ENCODE measurements at places on chromosomes 11 and 22.

GRCh38 chr22:24437741-24438328 lies 10.4 kb downstream of the ADORA2A start:
- DNase-seq: no peak

- DNase-seq: peak; percentile 74
These were observed 59.2 kb downstream of the SLC35F2 start for GRCh38 chr11:107799218-107799859.

DNA sequence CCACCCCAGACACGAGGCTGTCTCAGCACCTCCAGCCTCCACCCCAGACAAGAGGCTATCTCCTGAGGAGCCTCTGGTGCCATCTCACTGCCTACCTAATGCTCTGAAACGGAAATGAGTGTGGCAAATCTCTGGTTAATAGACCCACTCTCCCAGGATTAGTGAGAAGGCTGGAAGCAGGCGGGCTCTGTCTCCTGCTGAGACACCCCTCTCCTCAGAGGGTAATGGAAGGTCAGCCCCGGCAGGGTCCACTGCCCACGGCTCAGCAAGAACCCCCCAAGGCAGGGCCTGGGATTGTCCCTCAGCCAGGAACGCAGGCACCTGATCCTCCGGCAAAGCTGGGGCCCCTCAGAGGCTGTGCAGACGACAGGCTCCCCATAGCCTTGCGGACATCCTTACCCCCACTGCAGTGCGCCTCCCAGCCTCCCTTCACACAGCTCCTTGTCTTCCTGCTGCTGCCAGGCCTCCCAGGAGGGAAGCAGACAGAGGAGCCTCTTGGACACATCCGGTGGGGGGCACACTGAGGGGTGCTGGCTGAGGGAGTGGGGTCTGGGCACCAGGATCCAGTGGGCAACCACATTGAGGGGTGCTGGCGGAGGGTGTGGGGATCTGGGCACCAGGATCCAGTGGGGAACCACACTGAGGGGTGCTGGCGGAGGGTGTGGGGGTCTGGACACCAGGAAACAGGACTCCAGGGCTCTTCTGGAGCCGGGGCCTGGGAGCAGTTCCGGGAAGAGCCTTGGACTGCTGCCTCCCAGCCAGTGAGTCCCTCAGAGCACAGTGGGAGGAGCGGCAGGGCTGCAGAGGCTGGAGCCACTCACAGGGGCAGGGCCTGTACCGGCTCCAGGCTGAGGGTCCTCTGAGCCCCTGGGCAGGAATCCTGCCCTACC lies 13.1 kb downstream of the CHID1 start:
- DNase-seq: no peak

GRCh38 chr11:62573006-62573591 lies 592 bp downstream of the EEF1G start:
- DNase-seq: peak; percentile 44

DNA sequence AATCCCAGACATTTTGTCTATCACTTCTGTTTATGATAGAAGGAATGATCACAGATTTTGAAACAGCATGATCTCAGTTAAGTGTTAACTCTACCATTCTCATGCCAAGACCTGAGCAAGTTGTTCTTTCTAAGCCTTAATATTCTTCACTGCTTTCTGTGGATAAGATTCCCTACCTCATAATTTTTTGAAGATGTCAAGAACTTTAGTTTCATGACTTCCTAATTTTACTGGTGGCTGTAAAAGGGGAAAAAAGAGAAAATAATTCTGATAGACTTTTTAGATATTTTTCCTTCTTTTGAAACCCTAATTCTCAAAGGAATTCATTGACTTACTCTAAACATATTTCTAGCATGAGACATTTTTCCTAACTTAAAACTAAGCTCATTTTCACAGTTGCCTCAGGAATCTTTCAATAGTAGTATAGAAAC lies 520.0 kb upstream of the LUZP2 start:
- DNase-seq: no peak

DNA sequence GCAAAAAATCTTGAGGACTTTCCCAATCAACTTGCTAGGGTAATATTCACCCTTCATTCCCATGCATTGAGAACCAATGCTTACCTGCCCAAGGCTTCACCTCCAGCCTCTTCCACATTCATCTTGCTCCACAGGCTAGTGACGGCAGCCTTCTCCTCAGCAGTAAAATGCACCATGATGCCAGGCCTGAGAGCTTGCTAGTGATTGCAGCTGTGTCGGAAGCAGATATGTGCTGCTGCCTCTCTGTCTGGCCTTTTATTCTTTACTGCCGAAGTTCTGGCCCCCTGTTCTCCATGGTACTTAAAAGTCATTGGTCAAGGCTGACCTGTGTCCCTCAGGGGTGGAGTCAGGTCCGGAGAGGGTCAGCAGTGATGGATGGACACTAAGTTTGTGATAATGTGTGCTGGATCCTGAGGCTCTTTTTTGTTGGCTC lies at the start of gene HBE1:
TSS of gene HBE1 (minus strand) at position 231 of the 433 bp plus-strand sequence. CDS start at position 176, 55 bp downstream.
- no peak for DNase-seq

GRCh38 chr11:102614485-102614884 lies 10.6 kb downstream of the MMP20 start:
- no peak for DNase-seq

- DNase-seq: no peak
These were observed 955.6 kb downstream of the OPCML start for GRCh38 chr11:132576706-132577105.

DNA sequence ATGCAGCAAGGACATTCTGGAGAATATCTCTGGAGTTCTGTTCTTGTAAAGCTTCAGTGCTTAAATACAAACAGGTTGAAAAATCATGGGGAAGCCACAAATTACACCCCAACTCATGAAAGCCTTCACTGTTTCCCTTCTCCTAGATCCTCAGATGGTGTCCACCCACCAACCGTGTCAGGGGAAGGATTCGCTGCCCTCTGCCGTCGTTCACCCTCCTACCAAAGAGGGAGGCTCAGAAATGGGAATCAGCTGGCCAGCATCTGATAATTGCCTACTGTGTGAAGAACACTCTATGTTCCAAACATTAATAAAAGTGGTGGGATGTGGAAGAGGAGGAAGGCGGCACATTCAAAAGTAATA lies 7.4 kb upstream of the HEPACAM start:
- DNase-seq: no peak

GRCh38 chr11:69136471-69136870 lies 19.3 kb upstream of the SMIM38 start:
- DNase-seq: no peak

DNA sequence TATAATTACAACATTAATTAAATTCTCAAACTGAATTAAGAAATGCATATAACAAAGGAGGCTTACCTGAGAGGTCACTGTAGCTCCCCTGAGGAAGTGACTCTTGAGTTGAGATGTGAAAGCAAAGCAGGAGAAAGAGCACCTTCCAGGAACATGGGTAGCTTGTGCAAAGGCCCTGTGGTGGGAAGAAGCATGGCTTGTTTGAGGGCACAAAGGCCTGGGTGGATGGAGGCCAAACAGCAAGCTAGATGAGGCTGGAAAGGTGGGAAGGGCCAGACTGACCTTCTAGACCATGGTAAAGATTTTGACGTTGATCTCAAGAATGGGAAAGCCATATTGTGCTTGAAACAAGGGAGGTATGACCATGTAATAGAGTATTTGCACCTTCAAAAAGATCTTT lies 155.1 kb downstream of the PKNOX2 start:
- DNase-seq: no peak

DNA sequence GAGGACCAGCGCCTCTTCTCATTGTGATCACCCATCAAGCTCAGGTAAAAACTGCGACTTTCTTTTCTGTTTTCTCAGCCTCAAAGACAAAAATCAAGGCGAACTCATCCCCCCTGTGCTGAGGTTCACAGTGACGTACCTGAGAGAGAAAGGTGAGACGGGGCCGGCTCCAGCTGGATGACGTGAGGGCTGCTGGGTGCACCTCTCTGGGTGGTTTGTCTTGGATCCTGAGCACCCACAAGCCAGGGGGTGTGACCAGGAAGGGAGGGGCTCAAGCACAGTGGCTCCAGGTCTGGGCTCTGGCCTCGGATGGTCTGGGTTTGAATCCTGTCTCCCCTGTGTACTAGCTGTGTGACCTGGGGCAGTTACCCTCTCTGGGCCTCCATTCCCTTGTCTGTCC lies 92.8 kb downstream of the ARHGAP8 start:
- no peak for DNase-seq

- DNase-seq: no peak
These were observed 55.7 kb downstream of the TSPAN18 start for GRCh38 chr11:44782478-44782877.

DNA sequence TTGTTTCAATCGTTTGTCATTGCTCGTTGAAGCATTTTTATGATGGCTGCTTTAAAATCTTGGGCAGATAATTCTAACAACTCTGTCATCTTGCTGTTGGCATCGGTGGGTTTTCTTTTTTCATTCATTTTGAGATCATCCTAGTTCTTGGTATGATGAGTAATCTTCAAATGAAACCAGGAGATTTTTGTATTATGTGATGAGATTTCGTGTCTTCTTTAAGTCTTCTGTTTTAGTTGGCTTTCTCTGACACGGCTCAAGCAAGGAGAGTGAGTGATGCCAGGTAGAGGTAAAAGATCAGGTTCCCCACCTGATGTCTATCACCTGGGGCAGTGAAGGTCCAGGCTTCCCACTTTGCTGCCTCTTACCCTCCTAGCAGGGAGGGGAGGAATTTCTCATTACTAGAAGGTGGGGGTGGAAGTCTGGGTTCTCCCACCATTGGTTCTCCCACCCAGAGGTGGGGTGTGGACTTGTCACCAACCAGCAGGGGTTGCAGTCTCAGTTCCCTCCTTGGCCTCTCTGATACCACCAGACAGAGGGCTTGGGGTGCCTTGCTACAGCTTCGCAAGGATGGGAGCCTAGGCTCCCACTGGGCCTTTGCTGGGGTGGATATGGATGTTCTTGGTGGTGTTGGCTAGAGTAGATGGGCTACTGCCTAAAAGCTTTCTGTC lies 12.9 kb downstream of the CDC45 start:
- DNase-seq: no peak

GRCh38 chr22:40718250-40719204 lies 39.2 kb downstream of the MCHR1 start:
- DNase-seq: no peak

GRCh38 chr11:70637186-70637800 lies 239.0 kb downstream of the CTTN start:
- DNase-seq: no peak

DNA sequence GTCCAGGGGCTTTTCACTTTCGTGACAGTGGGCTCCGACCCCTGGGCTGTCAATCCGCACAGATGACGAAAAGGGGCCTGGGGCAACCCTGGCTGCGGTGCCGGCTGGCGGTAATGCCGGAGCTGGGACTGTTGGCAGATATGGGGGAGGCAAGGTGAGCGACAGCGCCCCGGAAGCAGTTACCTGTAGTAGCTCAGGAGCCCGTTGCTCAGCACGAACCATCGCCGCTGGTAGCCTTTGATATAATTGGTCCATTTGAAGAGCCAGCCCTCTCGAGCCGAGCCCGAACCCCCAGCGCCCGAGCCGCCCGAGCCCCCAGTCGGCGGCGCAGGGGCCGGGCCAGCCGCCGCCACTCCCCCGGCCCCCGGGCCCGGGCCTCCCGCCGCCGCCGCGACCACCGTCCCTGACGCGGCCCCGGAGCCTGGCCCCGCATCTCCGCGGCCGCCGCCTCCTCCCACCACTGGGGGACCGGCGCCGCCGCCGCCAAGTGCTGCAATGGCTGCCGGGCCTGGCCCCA lies 396 bp downstream of the OSBP start:
- peak; percentile 80 for DNase-seq

GRCh38 chr11:74681686-74682651 lies 49.3 kb downstream of the CHRDL2 start:
- DNase-seq: peak; percentile 18

GRCh38 chr22:30940685-30941362 lies 27.8 kb downstream of the MORC2 start:
- peak; percentile 73 for DNase-seq

DNA sequence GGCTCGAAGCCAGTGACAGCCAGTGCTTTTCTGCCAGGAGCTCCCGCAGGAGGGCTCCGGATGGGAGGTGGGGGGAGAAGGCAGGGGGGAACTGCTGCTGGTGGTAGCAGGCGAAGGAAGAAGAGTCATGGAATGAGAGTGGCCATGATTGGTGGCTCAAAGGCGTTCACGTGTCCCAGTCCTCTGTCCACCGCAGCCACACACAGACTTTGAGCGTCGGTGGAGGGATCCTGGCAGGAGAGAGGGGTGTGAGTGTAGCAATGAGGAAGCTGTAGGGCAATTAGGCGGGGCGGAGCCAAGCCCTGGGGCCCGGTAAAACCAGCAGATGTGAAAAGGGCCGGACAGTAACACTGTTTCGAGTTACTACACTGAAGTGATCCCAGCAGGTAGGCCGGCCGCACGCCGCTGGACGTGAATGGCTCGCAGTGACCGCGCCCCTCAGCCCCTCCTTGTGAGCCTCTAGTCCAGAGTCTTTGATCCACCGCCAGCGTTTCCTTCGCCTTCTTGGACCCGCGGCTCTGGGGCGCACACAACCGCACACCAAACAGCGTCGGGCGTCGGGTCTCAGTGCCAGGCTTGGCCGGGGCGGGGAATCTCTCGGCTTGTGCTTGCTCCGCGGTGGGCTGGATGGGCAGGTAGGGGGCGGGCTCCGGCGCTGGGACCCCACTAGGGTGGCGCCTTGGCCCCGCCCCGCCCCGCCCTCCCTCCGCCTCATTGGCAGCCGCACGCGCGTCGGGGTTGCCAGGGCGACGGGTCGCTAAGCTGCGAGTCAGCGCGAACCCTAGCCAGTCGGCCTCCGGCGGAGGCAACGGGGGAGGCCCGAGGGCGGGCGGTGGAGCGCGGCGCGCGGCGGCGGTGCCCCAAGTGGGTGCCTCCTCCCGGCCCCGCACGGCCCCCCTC lies at the start of gene LRRC10B:
TSS of gene LRRC10B (plus strand) at position 788 of the 900 bp plus-strand sequence. CDS start 250 bp downstream, outside the sequence.
- peak; percentile 59 for DNase-seq

GRCh38 chr22:39959640-39960447 lies at the start of gene TMA7B:
Gene TMA7B, plus strand, starts transcription at chr22:39960397. Its CDS starts 3,978 bp downstream, at chr22:39964375.
- peak; percentile 59 for DNase-seq

DNA sequence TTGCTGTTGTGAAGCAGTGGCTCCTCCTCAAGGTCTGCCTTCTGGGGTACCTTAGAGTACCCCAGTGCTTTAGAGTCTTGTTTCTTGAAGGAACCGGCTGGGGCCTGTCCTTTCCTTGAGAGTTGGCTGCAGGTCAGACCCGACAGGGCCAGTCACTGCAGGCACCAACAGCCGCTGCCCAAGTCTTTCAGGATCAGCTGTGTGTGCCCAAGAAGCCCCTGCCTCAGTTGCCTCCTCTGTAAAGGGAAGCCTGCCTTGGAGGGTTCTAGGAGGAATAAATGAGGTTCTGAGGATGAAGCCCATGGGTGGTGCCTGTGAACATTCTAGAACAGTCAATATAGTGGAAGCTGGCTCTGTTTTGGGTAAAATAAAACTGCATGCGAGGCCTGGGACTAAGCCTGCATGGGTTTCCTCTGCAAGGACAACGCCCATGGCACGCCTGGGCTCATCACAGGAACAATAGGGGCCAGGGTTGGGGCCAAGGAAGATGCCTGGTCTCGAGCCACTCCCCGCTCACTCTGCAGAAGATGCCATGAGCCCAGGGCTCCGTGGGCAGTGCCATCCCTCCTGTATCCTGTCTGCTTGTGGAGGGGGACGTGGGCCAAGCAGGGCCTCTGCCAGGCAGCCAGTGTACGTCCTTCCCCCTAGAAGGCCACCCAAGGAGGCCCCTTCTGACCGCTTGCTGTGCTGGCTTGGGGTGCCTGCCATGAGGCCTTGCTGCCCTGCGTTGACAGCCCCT lies 81.6 kb downstream of the MED15 start:
- DNase-seq: no peak

- no peak for DNase-seq
These were observed 29.2 kb upstream of the KLHL35 start for GRCh38 chr11:75462117-75462653.
